ENCODE measurements at places on chromosomes 2 and 18.

DNA sequence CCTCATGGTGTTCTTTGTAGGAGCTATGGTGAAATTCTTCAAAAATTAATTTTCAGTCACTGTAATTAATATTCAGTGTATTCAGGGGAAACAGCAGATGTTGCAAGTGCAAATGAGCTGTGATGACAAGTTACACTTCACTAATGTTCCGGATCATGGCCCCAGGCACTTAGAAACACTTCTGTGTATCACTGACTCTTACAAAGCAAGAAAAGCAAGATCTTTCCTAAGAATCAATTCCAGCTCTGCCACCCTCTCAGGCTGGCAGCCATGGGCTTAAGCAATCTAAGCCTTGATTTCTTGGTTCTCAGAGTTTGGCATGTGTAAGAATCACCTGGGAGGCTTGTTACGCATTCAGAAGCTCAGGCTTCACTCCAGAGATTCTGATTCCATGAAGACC is 78.0 kb downstream of the MARCHF4 start:
- DNase-seq: no peak

DNA sequence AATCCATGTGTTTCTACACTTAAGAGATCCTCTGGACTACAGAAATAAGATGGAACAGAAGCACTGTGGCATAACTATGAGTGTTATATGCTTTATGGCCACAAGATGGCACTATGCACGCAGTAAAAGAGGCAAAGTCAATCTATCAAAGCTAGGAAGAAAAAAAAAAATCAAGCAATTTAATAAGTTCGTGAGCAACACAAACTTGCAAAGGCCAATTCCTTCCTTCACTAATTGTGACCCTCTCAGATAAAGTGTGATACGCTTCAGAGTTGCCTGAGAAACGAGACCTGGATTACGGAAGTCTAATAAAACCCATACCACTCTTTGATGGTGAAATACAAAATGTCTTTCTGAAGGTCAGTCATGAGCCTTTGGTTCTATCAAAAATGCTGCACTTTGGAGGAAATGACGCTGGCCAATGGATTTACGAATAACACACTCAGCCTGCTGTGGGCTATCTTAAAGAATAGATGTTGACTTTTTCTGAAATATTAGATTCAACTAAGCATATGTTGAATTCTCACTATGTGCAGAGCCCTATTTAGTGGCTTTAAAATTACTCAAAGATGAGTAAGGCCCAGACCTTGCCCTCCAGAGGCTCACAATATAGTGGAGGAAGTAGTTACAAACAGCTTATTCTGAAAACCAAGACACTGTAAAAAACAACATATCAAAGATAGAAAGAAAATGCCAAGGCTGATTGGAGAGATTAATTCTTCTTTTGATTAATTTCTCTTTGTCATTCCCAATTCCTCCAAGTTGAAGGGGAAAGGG is 35.5 kb upstream of the TTR start:
- DNase-seq: peak; percentile 72

- DNase-seq: no peak
These were observed 22.0 kb downstream of the RASGRP3 start for GRCh38 chr2:33498291-33498956.

- no peak for DNase-seq
These were observed 10.2 kb downstream of the PAPOLG start for GRCh38 chr2:60766283-60766682.

GRCh38 chr2:239399921-239400595 is 762 bp downstream of the HDAC4 start:
- DNase-seq: peak; percentile 47

DNA sequence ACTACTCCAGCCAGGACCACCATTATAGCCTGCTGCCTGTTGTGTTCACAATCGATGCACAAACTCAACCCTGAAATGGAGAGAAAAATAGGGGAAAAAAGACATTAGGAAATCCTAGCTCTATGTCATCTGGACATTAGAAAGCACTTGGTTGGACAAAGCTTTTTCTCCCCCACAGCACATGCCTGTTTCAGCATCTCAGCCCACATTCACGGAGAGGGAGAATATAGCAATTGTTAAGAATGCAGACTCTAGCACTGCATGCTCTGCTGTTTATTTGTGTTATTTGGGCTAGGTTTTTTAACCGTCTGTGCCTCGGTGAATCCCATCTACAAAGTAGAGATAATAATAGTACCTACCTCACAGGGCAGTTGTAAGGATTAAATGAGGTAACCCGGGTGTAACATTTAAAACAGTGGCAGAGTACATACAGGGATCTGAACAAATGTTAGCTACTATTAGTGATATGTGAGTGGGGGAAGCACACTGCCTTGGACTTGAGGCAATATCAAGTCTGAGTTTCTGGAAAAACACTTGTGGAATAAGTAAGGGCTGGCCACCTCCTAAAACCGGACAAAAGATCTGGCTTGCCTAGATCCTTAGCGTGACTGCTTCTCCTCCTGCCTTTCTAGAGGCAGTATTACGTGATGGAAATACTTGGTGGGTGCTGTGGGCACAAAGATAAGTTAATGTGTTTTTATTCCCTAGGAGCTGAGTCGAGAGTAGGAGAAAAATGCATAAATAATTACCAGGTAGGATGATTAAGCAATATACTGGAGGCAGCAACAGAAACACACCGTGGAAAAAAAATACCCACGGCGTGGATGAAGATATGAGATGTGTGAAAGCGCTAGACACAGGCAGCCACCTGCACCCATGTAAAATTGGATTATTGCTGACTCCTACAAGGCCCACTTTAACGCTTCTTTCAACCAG is 1.0 kb upstream of the PPP1CB start:
- peak; percentile 30 for DNase-seq

DNA sequence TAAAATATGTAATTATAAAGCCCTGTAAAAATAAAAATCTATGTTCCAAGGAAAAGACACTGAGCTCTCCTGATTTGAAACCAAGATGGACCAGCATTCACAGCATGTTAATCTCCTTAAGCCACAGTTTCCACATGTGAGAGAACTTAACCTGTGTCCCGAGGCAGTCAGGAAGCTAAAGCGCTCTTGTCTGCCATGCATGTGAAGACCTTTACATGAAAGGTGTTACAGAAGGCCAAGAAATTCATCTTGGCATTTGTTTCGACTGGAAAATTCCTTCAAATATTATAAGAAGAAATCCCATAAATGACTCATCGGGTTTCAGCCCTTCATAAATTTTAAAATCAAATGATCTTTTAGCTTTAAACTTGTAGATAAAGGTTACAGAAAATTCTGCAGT is 328.6 kb downstream of the CDH2 start:
- no peak for DNase-seq

DNA sequence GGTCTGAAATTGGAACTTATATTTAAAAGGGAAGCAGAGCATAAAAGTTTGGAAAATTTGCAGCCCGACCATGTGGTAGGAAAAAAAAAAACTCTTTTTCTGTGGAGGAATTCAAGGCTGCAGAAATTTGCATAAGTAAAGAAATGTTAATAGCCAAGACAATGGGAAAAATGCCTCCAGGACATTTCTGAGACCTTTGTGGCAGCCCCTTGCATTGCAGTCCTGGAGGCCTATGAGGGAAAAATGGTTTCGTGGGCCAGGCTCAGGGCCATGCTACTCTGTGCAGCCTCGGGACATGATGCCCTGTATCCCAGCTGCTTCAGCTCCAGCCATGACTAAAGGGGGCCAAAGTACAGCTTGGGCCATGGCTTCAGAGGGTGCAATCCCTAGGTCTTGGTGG is 71.9 kb upstream of the SLC16A14 start:
- DNase-seq: no peak

DNA sequence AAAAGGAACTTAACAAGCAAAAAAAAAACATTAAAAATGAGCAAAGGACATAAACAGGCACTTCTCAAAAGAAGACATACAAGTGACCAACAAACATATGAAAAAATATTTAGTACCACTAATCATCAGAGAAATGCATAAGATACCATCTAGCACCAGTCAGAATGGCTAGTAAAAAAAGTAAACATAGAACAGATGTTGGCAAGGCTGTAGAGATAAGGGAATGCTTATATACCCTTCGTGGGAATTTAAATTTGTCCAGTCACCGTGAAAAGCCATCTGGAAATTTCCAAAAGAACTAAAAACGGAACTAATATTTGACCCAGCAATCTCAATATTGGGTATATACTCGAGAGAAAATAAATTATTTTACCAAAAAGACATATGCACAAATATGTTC is 1751.3 kb upstream of the LRRTM1 start:
- DNase-seq: no peak

DNA sequence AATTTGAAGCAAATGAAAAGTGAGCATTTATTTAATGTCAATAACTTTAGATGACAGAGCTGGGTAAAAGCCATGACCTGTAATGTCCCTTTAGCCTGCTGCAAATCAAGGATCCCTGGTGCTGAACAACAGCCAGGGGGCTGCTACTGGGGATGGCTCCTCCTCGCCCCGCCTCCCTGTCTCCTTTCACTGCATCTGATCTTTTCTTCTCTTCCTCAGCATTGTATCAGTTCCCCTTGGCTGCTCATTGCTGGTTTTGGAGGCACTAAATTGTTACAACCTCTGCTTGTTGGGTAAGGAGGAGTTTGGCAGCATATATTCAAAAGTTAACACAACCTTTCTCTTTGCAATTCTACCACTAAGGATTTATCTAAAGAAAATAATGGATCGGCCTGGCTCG is 236.3 kb upstream of the ID2 start:
- no peak for DNase-seq

GRCh38 chr2:71669058-71669456 is 215.7 kb downstream of the DYSF start:
- no peak for DNase-seq

GRCh38 chr18:33577685-33578517 is at the start of gene ASXL3:
Gene ASXL3 (plus strand): TSS chr18:33578219. CDS start chr18:33578632, 413 bp downstream.
- peak; percentile 42 for DNase-seq

DNA sequence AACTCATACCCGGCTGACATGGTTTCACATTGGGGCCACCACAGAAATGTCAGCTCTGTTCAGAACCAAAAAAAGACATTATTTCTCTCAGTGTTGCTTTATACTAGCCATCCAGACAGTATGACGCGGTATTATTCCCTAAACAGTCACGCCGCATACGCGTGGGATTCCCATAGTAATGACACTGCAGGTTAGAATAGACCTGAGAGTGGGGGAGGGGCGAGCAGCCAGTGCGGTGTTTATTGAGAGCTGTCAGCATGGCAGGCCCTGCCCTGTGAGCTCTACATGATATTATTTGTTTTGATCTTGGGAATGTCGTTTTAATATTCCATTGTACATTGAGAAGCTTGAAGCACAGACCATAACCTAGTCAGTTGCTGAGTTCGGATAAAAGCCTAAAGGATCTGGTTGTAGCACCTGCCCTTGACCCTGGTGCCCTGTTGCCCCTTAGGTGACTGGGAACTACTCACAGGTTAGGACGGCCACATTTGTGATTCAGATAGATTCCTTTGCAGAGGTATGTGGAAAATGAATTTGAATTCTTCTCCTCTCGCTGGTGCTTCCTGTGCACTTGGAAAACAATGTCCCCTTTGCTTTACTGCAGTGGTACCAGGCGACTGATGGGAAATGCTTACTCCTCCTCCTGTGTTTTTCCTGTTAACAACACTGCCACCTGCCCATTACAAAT is 150.1 kb downstream of the ARHGAP28 start:
- no peak for DNase-seq

DNA sequence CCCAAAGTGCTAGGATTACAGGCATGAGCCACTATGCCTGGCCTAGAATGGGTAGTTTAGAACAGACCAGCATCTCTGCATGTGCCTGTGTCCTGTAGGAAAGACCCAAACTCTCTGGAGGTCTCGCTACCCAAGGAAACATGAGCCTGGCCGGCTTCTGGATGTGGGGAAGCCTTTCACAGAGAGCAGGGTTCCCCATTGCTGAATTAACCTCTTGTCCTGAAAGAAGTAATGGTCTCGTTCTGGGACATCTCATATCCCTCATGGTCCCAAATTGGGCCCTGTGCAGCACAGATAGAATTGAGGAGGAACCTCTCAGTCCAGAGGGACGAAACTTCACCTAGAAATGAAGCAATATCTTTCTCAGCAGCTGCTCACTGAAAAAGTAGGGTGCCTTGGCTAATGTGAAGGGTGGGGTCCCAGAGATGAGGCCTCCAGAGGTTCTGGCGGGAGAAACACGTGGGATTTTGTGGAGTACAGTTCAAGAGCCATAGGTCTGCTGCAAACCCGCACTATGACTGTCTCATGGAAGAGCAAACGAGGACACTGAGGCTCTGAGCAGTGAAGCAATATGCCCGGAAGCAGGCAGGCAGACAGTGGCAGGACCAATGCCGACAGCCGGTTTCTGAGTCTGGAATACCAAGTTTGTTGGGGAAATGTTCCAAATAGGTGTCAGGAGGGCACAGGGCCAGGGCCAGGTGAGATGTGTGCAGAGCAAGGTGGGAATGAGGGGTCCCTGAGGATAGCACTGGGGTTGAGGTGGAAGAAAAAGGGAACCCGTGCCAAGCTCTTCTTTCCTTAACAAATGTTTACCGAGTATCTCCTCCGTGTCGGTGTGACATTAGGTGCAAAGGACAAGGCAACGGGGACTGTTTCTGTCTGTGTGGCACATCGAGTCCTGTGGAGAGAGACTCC is 121.0 kb upstream of the TWIST2 start:
- no peak for DNase-seq

DNA sequence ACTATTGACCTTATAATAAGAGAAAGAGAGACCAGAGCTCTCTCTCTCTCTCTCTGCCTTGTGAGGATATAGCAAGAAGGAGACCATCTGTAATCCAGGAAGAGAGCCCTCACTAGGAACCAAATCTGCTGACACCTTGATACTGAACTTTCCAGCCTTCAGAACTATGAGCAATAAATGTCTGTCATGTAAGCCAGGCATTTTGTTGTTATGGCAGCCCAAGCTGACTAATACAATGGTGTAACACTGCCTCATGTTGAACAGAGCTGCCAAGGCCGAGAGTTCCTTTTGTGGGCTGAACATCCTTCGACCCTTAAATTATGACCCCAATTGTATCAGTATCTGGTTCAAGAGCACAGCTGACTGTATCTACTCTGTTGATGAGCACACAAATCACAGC is 108.0 kb downstream of the LRRC30 start:
- no peak for DNase-seq

- peak; percentile 84 for DNase-seq
These were observed 45.2 kb downstream of the TMEM131 start for GRCh38 chr2:97950329-97951154.

GRCh38 chr2:236689981-236690380 is 120.4 kb downstream of the ACKR3 start:
- no peak for DNase-seq

- peak; percentile 33 for DNase-seq
These were observed 156.2 kb downstream of the MIB1 start for GRCh38 chr18:21896732-21897336.

DNA sequence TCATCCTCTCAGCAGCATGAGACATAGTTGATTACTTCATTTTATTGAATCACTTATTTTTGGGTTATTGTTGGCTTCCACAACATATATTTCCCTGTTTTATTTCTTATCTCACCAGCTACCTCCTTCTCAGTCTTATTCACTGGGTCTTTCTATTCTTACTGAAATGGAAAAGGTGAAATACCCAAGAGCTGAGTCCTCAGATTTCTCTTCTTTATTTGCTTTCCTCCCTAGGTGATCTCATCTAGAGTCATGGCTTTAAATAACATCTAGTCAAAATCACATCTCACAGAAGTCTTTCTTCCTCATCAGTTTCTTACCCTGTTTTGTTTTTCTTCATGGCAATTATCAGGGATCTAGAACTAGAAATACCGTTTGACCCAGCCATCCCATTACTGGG is 105.0 kb upstream of the RBBP8 start:
- no peak for DNase-seq

Data from GM03348 (cell line).